NCI-H345 (cell line): ENCODE measurements at places on chromosomes 3 and 15.

GRCh38 chr3:129318921-129319320, 40.3 kb downstream of the HMCES start:
- DNase-seq, result no peak

DNA sequence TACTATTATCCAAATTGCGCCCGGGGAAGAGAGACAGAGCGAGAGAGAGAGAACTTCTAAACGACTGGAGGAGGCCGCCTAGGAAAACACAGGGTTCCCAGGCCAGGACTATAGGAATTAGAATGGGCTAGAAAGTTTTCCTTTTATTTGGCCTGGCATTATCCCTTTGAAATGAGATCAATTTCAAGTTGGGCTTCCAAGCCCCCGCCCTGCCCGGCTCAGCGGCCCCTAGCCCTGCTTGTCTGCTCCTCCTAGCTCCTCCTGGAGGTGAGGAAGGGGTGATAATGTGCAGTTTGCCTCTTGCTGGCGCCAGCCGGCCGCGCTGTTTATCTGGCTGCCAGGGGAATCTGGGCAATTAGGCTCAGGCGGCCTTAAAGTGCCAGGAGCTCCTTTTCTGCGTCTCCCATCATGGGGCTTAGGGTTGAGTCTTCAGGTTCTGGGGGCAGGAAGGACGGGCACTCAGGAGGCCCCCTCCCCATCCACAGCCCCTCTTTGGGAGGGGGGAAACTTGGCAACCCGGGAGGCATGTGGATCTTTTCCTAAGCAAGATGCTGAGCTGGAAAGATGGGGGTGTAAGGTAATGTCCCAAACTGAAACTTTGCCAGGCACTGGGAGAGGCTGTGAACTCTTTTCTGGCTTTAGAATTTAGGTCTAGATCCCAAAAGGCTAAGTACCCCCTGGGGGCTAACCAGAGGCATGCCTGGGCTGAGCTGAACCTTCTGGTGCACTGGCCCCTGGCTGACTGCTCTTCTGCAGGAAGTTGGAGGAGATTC, 5.5 kb downstream of the SMAD6 start:
- peak; percentile 6 for DNase-seq

DNA sequence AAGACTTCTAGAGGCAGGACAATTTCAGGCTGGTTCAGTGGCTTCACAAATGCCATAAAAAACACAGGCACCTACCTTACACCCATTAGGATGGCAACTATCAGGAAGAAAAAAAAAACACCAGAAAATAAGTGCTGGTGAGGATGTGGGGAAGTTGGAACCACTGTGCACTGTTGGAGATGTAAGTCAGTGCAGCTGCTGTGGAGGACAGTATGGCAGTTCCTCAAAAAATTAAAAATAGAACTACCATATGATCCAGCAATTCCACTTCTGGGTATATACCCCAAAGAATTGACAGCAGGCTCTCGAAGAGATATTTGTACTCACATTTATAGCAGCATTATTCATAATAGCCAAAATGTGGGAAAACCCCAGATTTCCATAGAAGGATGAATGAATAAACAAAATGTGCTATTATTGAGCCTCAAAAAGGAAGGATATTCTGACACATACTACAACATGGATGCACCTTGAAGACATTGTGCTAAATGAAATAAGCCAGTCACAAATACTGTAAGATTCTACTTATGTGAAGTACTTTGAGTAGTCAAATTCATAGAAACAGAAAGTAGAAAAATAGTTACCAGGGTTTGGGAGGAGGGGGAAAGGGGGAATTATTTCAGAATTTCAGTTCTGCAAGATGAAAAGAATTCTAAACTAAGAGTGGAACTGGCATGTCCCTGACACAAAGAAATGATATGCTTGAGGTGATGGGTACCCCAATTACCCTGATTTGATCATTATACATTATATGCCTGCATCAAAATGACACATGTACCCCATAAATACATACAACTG, 40.9 kb downstream of the NR1D2 start:
- DNase-seq, result no peak

DNA sequence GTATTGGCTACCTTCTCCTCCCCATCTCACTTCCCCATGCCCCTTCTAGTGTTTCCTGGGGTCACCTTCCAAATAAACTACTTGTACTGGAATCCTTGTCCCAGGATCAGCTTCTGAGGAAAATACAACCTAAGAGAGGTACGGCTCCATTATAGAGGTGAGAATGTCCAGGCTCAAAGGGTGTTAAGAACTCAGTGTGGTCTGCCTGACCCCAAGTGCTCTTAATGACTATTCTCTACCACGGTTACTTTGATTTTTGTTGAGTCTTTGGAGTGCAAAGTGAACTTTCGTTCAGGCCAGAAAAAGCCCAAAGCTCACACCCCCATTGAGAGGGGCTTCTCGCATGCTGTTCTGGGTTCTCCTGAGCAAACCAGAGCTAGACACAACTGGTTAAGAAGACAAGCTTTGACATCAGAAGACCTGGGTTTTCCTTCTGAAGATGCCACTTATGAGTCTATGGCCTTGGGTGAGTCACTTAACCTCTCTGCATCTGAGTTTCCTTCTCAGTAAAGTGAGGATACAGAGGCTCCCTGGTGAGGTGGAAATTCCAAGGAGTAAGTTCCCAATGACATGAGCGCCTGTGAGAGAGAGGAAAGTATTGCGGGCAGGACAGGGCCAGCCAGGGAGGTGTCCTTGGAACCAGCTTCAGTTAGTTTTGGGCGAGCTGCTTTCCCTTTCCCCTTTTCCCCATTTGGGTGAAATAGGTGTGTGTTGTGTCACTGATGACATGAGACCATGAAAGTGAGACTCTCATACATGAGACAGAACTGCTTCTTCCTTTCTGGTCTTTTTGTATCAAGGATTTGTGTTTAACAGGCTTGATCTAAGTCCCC, 475.0 kb upstream of the PROK2 start:
- DNase-seq, result no peak

DNA sequence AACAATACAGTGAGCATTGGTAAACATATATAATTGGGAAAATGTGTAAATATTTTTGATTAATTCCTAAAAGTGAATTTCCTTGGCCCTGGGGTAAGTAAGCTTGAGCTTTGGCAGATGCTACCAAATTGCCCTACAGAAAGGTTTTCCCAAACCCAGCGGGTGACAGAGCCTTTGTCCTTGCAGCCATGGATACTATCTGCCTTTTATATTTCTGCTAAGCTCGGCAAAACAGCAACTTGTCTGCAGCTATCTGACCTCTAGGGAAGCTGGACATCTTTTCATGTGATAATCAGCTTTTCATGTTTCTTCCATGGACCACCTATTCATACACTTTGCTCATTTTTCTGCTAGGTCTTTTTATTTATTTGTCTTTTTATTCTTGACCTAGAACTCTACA, 64.7 kb upstream of the SEC22A start:
- no peak for DNase-seq

- no peak for DNase-seq
Measured at GRCh38 chr3:52721002-52721729, 15.3 kb downstream of the SPCS1 start.

DNA sequence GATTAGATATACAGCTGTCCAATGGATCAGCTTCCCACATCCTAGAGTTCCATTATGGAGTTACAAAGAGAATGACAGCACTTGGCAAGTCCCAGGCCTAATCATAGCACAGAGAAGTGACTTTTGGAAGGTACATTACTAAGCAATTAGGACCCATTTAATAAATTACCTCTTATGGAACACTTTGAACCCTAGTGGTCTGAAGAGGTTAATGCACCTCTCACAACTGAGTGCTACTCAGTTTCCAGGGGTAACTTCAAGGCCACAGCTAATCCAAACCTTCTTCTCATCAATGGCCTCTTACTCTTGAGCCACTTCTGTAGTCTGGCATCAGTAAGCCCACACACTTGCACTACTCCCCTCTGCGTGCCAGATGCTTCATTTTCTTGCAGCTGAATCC, 34.9 kb upstream of the MEIS2 start:
- no peak for DNase-seq

DNA sequence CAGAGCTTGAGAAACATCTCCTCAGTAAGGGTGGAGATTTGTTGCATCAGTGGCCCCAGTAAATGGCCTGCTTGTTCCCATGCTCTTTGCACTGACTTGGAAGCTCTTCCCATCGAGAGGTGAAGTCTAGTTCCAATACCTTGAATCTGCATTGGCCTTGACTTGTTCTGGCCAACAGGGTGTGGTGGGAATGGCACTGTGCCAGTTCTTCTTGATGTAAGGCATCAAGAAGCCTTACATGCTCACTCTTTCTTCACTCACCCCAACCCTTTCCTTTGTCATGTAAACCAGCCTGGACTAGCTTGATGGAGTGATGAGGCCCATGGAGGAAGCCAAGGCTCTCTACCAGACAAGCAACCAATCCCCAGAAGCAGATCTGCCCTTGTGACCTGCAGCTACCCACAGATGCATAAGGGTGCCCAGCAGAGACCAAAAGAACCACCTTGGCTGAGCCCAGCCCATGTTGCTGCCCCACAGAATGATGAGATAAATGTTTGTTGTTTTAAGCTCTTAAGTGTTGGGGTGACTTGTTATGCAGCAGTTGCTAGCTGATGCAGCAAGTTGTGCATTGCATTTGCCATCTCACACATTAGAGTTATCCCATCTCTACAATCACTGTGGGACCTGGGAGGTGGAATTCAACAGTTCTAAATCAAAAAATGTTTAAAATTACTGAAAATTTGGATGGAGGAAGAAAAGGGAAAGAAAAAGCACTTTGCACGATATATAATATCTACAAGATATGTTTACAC, 11.1 kb upstream of the MGLL start:
- no peak for DNase-seq

- DNase-seq, result no peak
Measured at GRCh38 chr3:19899264-19899663, 34.8 kb downstream of the EFHB start.
